ENCODE measurements at places on chromosomes 3 and 15.

DNA sequence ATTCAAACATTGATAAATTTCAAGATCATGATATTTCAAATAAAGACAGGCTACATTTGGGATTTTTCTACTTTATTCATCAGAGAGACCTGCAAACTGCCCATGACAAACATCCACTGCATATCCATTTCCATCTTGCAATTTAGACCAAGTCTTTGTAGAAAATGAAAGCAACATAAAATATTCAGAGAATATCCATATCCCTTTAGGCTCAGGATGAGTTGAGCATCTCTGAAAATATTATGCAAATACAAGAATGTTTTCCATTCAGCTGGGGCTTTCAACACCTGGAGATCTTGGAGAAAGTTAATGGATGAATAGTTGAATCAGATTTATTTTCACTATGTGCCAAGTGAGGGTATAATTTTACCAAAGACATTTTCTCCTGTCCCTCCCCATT is 103.4 kb downstream of the TUSC7 start:
- no peak for DNase-seq

- no peak for DNase-seq
Observed at GRCh38 chr3:180246688-180247195, 210.0 kb upstream of the PEX5L start.

- DNase-seq, result no peak
Observed at GRCh38 chr3:45628746-45629145, 34.2 kb downstream of the LIMD1 start.

DNA sequence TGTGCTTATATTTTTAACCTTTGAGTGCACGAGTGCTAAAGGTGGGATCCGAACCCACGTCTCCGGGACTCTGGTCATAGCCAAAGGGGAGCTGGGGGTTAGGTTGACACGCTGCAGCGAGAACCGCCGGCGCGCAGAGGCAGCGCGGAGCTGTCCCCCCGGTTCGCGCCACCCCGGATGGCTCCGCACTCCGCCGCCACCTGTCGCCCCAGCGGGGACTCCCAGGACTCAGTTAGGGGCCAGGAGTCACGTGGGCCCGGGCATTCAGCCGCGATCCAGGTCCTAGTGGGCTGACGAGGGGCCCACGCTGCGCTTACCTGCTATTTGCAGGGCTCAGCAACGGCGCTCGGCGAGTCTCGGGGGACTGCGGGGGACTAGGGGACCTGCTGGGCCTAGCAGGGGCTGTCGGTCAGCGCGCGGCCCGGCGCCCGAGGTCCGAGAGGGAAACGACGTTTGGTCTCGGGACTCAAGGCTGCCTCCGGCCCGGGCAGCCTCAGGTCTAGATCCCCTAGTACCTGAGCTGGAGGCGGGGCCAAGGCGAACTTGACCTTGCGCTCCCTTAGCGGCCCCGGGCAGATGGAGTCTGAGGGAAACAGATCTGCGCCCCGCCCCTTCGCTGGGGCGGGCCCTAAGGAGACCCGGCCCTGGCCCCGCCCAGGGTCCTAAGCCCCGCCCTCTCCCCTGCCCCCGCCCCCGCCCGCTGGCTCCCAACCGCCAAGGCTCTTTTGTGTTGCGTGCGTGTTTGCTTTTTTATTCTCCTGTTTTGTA is at the start of gene NMNAT3:
NMNAT3 (minus strand) TSS at position 585 of the 768 bp plus-strand sequence. CDS start 50,248 bp downstream, outside the sequence.
- DNase-seq, result peak; percentile 80

- no peak for DNase-seq
Observed at GRCh38 chr3:187833799-187834578, 88.7 kb upstream of the BCL6 start.

DNA sequence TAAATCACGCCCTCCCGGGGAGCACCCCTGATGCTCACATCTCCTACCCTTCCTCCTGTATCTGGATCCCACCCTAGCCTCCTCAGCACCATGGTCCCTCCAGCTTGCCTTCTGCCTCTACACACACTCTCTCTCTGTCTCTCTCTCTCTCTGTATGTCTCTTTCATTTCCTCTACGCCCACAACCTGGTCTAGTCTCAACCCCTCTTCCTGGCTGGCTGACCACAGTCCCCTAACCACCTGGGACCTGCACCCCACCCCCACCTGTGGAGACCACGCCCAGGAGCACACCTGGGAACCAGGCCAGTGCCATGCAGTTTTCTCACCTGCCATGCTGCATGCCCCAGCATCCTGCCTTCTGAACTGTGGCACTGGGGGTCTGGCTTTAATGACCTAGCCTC is 4.0 kb upstream of the CFAP100 start:
- no peak for DNase-seq

DNA sequence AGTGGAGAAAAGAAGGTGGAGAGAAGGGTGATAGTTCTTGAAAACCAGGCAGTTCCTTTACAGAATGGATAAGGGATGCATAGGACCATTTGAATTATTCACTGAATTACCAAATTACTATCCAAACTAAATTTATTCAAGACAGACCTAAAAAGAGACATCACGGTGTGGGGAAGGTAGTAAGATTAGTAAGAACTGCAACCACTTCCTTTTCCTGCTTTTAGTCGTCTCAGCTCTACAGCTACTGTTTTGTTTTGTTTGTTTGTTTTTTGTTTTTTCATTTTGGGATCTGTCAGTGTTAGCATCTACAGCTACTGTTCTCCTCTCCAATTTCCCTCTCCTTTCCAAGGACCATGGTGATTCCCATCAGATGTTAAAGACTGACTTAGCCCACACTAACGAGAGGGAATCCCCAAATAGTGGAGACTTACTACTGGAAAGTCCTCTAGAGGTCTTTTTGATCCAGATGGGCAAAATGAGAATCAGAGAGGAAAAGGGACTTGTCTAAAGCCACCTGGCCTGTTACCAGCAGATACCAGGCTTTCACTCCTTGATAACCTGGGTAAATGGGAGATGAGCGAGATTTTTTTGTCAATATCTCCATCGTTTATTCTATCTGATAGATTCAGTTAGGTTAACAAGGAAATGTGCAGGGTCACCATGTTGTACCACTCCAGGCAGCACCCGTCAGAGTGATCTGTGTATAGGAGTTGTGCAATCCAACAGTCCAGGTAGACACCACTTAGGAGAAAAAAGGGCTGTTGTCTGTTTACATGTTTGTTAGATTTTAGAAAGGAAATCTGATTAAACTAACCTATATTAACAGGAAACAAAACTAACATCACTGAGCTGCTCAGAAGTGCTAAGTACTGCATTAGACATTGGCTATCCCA is 6.0 kb downstream of the HCLS1 start:
- no peak for DNase-seq

GRCh38 chr3:170277833-170278580 is 55.8 kb downstream of the PRKCI start:
- DNase-seq, result no peak

DNA sequence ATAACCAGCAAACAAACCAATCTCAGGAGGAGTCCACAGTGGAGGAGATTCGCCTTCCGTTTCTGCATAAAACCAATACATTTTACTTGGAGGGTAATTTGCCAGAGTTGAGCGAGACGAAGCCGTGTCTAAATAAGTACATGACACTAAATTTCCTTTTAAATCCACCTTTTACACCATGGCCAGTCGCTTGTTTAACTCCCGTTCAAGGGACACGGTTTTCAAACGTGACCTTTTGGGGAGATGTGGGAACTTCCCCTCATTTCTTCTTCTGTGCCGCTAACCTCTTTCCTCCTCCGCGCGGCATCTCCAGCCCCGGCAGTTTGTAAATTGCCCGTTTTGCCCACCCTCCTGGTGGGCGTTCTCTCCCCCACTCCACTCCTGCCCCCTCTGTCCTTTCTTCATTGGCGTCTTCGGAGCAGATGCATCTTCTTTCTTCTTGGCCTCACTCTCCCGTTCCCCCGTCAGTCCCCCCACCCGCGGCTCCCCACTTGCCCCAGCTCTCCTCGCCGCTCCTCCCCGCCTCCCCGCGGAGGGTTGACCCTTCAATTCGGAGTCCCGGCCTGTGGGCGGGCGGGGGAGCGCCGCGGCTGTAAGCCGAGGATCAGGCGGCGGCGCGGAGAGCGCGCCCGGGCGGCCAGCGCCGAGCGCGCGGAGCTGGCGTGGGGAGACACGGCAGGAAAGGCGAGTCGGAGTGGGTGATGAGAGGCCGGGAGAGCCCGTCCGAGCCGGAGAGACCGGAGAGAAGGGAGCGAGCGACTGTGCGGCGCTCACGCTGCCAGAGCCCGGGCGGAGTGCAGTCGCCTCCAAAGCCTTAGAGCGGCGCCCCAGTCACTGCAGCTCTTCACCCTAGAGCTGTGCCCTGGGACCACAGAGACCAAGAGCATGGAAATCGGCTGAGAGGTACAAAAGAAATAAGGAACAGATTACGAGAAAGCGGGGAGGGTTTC is at the start of gene NLGN1:
NLGN1 (plus strand) TSS at position 584 of the 950 bp plus-strand sequence.
- DNase-seq, result peak; percentile 60

- DNase-seq, result no peak
Observed at GRCh38 chr3:58482917-58483636, 8.8 kb upstream of the KCTD6 start.

DNA sequence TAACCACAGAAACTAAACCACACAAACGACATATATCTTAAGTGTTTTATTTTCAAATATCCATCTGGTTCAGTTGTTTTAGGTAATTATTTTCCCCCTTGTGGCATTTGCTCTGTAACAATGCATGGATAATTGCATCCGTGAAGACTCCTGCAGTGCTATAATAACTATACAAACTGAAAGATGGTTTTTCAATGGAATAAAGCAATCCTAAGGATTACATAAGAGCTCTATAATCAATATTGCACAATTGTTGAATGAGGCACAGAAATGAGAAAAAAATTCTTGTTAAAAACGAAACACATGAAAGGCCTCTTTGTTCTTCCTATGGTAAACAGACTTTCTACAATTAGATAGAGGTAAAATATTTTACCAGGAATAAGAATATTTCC is 446.0 kb upstream of the EPHA3 start:
- DNase-seq, result no peak

DNA sequence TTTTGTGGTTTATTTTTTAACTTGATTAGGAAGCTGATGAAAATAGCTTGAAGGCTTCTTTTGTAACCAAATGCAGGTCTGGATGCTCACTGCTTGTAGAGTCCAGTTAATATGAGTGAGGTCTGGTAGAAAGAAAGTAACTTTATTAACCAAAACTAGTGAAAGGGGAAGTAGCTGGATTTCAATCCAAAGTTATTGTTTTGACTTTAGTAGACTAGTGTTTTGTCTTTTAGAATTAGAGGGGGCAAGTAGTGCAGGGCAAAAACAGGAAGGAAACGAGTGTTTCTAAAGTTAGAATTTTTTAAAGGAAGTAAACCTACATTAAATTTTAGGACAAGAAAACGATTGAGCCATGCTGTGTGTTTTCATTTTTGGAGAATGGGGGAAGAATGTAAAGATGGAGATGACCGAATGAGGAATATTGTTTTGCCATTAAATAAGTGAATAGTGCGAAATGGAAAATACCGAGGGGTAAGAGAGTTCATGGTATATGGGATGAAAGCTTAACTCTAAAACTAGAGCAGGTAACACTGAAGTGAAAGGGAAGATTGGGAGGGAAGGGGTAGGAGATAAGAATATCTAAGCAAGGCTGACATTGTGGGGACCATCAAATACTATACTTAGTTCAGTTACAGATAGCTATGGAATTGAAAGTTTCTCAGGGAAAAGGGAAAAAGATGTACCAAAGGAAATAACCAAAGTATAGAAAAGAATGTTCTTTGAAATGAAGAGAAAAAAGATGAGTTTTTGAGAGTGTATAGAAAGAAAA is 40.0 kb downstream of the USP3 start:
- DNase-seq, result no peak

DNA sequence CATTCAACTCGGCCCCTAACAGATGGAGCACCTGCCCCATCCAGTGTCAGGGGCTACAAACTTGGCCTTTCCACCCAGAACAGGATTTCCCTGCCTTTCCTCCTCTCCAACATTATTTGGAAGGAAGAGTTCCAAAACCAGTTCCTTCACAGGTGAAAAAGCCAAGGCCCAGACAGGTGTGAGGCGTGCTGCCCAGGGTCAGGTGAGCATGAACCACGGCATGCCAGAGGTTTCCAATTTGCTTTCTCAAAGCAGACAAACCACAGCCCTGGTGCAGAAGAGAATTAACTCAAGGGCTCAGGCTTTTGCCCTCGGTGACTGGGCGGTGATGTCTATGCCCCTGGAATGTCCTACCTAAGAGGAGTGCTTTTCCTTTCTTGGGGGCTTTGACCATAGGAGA is 43.2 kb downstream of the LDHAL6B start:
- DNase-seq, result no peak

DNA sequence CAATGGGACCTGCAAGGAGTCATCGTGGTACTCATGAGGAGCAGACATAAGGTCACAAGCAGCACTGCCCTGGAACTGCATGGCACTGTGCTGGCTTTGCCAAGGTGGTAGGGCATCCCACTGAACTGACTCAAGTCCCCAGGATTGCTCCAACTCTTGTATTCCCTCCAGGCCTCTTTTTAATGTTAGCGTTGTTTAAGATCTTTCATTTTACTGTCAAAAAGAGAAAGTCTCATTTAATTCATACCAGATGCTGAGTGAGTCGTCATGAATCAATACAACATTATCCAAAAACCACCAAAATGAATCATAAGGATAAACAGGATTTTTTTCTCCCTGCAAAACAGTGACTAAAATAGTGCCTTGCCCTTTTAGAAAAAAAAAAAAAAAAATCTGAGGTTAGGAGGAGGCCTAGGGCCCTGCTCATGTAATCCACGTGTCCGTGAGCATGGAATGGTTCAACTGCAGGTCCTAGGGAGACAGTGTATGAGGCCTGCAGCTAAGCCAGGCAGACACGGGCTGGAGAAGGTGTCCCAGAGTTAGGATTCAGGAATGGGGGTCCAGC is 36.7 kb upstream of the BLM start:
- no peak for DNase-seq

DNA sequence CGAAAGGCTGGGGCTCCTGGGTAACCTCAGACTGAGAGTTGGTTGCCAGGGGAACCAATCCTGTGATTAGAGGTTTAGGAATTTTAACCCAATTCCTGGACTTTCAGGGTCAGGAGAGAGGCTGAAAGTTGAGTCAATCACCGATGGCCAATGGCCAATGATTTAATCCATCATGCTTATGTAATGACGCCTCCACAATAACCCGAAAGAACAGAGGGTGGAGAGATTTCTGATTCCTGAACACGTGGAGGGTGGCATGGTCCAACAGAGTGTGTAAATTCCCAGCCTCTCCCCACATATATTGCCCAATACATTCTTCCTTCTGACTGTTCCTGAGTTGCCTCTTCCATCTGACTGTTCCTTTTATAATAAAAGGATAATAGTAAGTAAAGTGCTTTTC is 137.2 kb upstream of the CBLB start:
- no peak for DNase-seq

- DNase-seq, result no peak
Observed at GRCh38 chr15:99565049-99565298, 810 bp upstream of the MEF2A start.

GRCh38 chr15:66670175-66670574 is 31.9 kb upstream of the SMAD6 start:
- no peak for DNase-seq

GRCh38 chr3:16286161-16286560 is 21.1 kb downstream of the OXNAD1 start:
- no peak for DNase-seq
